IMR-90 (cell line): ENCODE measurements at places on chromosomes 2 and 18. TPM values are rescaled to one million over a fixed set of nuclear protein-coding genes. Genes with fewer than 3 reads are reported as not detected.

GRCh38 chr2:144452169-144452988 lies 67.5 kb downstream of the ZEB2 start:
- peak; percentile 49 for DNase-seq

DNA sequence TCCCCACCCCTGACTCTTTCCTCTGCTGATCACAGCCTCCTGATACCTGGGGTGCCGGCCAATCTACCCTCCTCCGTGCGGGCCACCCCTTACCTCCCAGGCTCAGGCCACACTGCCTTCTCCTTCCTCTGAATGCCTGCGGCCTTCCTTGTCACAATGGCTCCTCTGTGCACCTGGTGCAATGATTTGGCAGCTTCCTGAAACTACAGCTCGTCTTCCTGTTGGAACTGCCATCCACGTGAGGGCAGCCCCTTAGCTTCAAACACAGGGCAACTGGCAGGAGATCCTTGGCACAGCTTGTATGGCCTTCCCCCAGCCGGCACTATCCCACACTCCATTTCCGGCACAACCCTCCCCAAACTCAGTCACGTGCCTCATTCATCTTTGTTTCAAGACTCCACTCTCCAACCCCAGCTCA lies 69.0 kb downstream of the STPG4 start:
- no peak for DNase-seq

DNA sequence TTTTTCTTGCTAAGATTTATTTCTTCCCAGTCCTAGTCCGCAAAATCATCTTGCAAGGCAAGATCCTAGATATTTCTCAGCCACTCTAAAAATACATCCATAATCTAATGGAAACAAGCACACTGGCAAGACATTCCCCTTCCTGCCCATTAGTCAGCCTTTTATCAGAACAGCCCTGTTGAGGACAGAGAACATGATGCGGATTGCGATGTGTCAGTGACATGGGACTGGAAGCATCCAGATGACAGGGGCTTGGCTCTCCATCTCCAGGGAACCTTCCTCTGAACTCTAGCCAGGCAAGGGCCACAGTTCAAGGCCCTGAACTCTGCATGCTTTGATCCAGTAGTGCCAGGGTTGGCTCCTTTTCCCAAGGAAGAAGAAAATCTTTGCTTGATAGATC lies 70.0 kb downstream of the VSNL1 start:
- peak; percentile 32 for DNase-seq

GRCh38 chr18:58180738-58181353 lies 136.8 kb downstream of the NEDD4L start:
- peak; percentile 47 for DNase-seq

DNA sequence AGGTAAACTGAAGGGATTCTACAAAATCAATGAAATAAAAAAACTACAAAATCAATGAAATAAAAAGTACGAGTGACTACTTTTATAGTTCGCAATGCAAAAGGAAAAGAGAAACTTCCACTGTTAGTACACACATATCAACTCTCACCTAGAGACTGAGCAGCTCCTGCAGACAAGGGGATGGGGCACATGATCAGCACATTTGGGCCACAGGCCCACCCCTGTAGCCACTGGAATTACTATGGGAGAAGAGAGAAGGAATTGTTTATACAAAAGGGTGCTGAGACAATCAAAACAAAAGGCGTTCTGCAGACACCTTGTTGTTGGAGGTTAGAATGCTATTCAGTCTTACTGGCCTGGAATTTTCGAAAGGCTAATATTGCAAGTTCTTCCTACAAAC lies 34.7 kb upstream of the CD226 start:
- DNase-seq: no peak

GRCh38 chr18:70522183-70522680 lies 233.4 kb downstream of the SOCS6 start:
- no peak for DNase-seq

GRCh38 chr2:48165070-48165753 lies 258.9 kb upstream of the FBXO11 start:
- DNase-seq: no peak

DNA sequence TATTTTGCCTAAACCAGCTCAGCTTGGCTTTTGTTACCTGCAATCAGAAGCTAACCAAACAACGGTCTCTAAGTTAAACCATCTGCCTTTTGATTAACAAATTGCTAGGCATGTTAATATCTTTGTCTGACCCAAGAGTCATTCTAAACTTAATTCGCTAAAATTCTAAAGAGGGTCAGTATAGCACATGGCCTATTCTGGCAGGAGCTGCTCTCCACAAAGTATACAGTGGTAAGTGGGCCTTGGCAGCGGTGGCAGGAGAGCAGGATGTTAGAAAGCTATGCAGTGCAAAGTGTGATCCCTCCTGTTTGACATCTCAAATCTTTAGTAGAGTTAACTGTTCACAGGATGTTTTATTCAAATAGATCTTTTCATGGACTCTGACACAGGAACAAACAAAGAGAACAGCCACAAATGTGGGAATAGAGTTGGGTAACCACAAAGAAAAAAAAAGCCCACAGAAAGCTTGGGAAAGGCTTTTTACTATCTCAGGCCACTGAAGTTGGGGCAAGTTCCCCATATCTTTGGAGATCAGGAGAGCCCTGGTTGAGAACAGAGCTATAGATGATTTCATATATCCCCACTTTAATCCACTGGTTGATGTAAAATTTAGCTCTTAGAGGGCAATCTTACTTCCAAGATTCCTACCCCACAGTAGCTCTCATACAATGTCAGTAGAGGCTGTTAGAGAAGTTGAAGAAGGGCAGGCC lies 10.6 kb downstream of the CFAP210 start:
- DNase-seq: no peak

GRCh38 chr2:225156853-225157451 lies 114.7 kb upstream of the DOCK10 start:
- DNase-seq: no peak

- no peak for DNase-seq
These were observed 21.6 kb downstream of the MBP start for GRCh38 chr18:77110936-77111335.

GRCh38 chr2:16251511-16252225 lies 311.3 kb downstream of the MYCN start:
- no peak for DNase-seq

DNA sequence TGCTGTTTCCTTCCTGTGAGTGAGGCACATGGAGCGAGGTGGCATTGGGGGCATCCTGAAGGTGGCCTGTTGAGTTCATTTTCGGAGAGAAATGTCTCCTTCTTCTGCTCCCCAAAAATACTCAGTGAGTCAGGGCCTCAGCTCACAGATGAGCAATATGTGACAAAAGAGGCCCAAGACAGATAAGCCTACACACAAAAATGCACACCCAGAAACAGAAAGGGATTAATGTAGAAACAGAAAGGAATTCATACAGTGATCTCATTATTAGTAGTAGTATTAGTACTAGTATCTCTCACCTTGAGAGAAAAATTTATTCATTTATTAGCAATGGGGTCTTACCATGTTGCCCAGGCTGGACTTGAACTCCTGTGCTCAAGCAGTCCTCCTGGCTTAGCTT lies 5.1 kb downstream of the GPR75 start:
- DNase-seq: peak; percentile 10

GRCh38 chr2:96538487-96539214 lies 2.1 kb downstream of the ARID5A start:
- DNase-seq: no peak

- DNase-seq: no peak
These were observed 15.5 kb downstream of the NEURL3 start for GRCh38 chr2:96489663-96490062.

GRCh38 chr2:202762556-202762955 lies 109.0 kb downstream of the ICA1L start:
- no peak for DNase-seq

- no peak for DNase-seq
These were observed 99.7 kb upstream of the CELF4 start for GRCh38 chr18:37665346-37665745.

- DNase-seq: peak; percentile 97
These were observed 223.6 kb upstream of the EPAS1 start for GRCh38 chr2:46073540-46074046.

DNA sequence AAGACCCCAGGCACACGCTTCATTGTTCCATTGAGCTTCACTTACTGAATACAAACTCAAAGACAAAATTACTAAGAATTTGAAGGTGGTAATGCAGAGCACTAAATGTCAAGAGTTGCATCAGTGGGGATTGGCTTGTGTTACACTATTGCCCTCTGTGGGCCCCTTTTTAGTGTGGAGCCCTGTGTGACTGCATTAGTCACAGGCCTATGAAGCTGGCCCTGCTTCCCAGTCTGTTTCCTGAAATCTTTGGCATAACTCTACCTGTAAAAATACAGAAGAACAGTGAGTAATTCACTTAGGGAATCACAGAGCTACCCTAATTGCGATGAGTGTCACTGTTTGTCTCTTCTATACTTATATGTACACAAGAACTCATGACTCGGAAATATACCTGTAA lies 40.0 kb upstream of the STPG4 start:
- no peak for DNase-seq

DNA sequence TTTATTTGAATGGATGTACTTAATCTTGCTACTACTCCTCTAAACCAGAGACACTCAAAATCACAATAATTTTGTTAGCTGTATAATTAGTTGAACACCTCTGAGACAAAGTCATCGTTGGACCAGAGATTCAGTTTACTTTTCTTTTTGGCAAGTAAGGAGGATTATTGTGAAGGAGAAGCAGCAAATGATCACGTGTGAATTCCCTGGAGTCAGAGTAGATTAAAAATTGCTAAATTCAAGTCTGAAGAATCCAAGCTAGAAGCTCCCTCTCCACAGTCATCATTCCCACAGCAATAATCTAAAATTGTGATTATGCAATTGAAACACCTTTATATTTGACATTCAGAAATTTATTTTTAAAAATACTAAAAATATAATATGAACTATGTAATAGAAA lies 484.4 kb downstream of the CMPK2 start:
- DNase-seq: no peak

- peak; percentile 21 for DNase-seq
These were observed 65.1 kb downstream of the CERS6 start for GRCh38 chr2:168521053-168521741.

GRCh38 chr2:42714686-42715085 lies 49.2 kb downstream of the OXER1 start:
- DNase-seq: no peak

MFSD2B gene
- polyA plus RNA-seq: 0.05 and 0.09 TPM in 2 replicates

UGT1A4 gene
- polyA plus RNA-seq: not detected in 2 replicates

SGPP2 gene
- not detected in 2 replicates for polyA plus RNA-seq

ESCO1 gene
- polyA plus RNA-seq: 2.2 and 3.1 TPM in 2 replicates

POU3F3 gene
- not detected in 2 replicates for polyA plus RNA-seq

ZSWIM2 gene
- polyA plus RNA-seq: 0.09 TPM in 1 of 2 replicates, not detected in the other

FAM228A gene
- polyA plus RNA-seq: 0.07 TPM in 1 of 2 replicates, not detected in the other

STARD6 gene
- polyA plus RNA-seq: not detected in 2 replicates

CHRNA1 gene
- 0.75 and 1.2 TPM in 2 replicates for polyA plus RNA-seq
